ENCODE measurements at places on chromosomes 3 and 15.

- no peak for DNase-seq
Observed at GRCh38 chr3:126031981-126032471, 51.9 kb downstream of the SLC41A3 start.

GRCh38 chr15:71291723-71292122 lies 176.5 kb downstream of the THSD4 start:
- no peak for DNase-seq

- DNase-seq: no peak
Observed at GRCh38 chr3:149486726-149487125, 12.2 kb downstream of the TM4SF4 start.

GRCh38 chr15:40082195-40082883 lies 26.3 kb downstream of the BMF start:
- DNase-seq: no peak

GRCh38 chr3:126536126-126536525 lies 12.2 kb downstream of the CHST13 start:
- DNase-seq: no peak

DNA sequence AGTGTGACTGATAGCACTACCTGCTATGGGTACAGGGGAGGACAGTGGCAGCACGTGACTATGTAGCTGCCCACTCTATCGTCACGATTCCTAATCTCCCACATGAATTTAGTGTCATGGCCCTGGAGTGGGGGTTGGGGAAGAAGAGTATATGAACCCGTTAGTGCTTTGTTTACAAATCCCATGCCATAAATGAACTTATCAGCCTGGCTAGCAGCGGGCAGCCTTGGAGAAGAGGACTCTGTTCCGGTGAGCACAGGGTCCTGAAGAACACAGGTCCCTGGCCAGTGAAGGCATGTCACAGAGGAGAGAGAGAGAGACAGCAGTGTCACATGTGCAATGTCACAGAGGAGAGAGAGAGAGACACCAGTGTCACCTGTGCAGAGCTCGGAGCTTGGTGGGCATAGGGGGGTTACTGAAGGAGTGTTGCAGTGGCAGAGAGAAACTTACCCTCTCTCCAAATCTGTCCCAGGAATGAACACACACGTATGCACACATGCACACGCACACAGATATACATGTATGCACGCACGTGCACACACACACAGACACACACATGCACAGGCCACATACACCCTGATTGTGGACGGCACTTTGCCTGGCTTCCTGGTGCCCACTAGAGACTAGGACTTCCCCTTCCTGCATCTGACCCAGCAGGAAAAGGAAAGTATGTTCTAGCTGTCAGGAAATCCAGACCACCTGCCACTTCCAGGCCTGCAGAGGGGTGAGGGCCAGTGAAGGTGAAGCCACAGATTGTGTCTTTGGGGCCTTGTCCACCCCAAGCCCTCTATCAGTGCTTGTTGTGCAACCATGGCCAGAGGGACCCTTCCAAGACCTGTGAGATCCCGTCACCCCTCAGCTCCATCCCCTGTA lies 26.3 kb downstream of the ITGA11 start:
- no peak for DNase-seq

DNA sequence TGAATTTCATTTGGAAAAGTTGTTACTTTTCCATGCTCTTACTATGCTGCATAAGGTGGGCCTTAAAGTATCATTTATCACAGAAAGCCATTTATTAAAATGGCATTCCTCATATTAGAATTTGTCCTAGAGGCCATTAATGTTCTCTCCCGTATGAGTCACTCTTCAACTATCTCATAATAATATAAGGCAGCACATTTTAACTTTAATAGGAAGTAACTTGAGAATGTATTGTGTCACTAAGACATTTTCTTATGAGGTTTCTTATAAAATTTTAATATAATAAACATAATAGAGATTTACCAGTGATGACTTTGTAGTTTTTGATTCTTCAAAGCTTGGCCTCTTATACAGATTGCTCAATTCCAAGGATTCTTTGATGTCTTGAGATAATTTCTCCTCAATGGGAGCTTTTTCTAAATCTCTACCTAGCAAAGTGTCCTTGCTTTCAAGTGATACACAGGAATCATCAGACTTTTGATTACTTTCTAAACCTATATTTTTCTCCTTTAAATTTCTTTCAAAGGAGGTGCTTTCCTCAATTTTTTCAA lies 74.7 kb downstream of the ZBBX start:
- DNase-seq: no peak

GRCh38 chr3:101709126-101709525 lies 15.3 kb upstream of the CEP97 start:
- no peak for DNase-seq

GRCh38 chr3:2523281-2523836 lies 424.7 kb downstream of the CNTN4 start:
- DNase-seq: no peak

DNA sequence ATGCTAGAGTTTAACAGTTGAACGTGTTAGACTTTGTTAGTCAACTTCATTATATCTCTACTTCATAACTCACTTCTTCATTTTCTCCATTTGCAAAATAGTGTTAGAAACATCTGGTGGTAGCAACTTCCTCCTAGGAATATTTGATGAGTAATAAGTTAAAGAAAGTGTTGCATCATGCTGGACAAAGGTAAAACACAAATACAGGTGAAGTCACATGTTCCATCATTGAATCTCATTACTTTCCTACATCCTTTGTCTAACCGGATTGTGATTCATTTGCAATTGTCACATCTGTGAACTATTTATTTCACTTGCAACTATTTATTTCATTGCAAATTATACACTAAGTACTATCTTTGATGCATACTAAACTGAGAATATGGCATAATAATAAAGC lies 186.5 kb downstream of the TUSC7 start:
- DNase-seq: no peak

GRCh38 chr15:64398575-64398974 lies 10.9 kb downstream of the TRIP4 start:
- DNase-seq: no peak

DNA sequence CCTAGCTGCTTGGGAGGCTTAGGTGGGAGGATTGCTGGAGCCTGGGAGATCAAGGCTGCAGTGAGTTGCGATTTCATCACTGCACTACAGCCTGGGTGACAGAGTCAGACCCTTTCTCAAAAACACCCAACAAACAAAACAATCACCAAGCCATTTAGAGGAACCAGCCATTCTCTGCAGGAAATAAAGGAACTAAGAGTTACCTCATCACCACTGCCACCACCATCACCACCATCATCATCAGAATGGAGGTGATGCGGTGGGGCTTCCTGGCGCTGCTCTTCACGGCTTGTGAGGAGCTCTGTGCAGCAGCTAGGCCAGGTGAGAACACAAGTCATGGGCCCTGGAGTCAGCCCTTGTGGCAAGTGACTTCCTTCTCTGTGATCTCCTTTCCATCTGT lies 37.7 kb upstream of the KLHL25 start:
- DNase-seq: no peak

- DNase-seq: no peak
Observed at GRCh38 chr3:167859610-167860009, 124.1 kb downstream of the SERPINI1 start.

DNA sequence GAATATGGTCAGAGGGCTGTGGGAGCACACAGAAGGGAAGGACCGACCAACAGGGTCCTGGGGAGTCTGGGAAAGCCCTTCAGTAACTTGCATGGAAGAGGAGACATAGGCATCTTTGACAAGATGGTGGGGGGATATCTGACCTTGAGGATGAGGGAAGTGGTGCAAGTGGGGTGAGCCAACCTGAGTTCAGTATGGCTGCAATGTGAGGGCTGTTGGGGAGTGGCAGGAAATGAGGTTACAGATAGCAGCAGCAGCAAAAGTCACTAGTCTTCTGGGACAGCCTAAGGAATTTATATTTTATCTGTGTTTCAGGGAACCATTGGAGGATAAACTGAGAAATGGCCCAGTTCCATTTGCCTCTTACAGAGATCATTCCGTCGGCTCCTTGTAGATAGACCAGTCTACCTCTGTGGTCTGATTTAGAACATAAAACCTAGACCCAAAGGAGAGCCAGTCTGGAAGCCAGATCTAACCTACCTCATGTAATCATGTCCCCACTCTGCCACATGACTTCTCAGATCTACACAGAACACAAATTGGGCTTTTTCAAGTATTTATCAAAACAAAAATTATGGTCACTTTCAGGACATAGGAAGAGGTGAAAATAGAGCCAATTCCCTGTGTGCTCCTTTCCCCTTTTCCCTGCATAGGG lies 75.6 kb downstream of the ST6GAL1 start:
- DNase-seq: no peak

GRCh38 chr15:60774829-60775463 lies 296.0 kb upstream of the ICE2 start:
- DNase-seq: no peak

DNA sequence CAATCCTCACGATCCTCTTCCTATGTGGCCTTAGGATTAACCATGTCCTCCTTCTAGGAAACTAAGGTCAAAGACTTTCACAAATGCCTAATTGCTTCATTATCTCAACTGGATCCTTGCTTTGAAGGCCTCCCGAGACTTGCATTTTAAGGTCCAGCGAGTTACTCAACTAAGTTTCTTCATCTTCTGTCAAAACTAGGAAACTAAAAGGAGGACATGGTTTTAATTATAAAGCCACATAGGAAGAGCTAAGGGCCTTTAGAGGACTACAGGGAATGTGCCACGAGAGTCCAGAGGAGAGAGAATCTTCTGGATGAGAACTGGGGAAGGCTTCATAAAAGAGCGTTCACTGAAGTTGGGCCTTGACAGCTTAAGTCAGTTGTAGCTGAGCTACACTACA lies 87.8 kb upstream of the LPP start:
- DNase-seq: no peak

Measured in neural progenitor cell (in vitro differentiated cells).